ENCODE measurements at places on chromosomes 11 and 22.

DNA sequence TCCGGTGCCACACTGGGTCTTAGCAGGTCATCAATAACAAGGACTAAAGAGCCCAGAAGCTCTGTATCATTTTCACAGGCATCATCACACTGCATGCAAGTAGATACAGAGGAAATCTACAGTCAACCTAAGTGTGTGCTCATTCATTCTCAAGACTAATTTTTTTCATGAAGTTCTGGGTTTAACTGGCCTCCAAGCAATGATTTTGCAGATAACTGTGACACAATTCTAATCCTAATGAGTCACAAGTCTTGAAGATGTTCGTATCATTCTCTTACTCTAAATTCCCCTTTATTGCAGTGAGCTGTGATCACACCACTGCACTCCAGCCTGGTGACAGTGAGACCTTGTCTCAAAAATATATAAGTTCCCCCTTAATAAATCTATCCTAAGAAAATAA, 2.5 kb downstream of the OR52W1 start:
- peak overlapping the region; percentile 29 for H3K27ac ChIP-seq
- no peaks in the 10 kb centered on the region for H3K27me3 ChIP-seq
- H3K36me3 ChIP-seq: no peaks in the 10 kb centered on the region
- H3K4me1 ChIP-seq: peaks cover 13% of the 10 kb centered on the region
- no peak overlapping the region for H3K4me3 ChIP-seq
- DNase-seq: peak; percentile 72

- H3K27ac ChIP-seq: peak overlapping the region; percentile 96
- DNase-seq: no peak
- no peak overlapping the region for H3K4me3 ChIP-seq
- no peaks in the 10 kb centered on the region for H3K36me3 ChIP-seq
Measured at GRCh38 chr11:111921541-111922230, 3.0 kb downstream of the C11orf52 start.

DNA sequence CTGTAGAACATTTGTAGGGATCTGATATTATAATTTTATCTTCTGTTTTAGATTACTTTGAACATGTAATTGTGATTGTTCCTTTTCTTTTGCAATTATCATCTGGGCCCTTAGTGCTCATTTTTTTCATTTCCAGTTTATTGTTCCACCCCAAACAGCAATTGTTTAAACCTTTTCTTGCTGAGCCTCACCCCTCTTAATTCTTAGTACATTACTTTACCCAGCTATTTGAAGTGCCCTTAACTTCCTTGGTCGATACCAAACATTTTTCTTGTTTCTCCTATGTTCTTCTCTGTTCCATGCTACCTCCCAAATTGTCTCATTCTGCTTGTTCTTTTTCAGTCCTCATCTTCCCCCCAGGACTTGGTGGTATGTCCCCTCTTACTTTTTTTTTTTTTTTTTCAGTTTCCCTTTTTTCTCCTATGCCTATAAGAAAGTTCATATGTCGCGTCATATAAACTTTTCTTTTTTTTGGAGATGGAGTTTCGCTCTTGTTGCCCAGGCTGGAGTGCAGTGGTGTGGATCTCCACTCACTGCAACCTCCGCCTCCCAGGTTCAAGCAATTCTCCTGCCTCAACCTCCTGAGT, 3.5 kb downstream of the CUL5 start:
- no peaks in the 10 kb centered on the region for H3K27me3 ChIP-seq
- H3K4me3 ChIP-seq: no peak overlapping the region
- H3K36me3 ChIP-seq: peaks cover 5% of the 10 kb centered on the region
- DNase-seq: no peak
- H3K27ac ChIP-seq: no peak overlapping the region

DNA sequence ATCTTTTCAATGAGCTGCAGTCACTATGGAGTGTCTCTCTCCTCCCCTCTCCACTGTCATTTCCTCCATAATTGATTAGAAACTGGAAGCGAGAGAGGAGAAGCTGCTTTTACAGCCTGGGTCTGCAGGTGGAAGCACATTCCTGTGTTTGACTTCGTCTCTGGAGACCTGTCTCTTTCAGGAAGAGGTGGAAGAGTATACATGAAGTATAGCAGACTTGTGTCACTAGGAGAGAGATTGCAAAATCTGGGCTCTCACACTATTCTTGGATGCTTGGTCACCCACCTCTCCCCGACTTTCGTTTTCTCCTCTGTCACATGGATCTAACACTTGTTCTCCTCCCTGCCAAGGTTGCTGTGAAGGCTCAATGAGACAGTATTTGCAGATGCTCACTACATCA, 323.3 kb downstream of the NTM start:
- DNase-seq: peak; percentile 7
- H3K4me3 ChIP-seq: no peak overlapping the region
- H3K27ac ChIP-seq: no peak overlapping the region

All from GM23248 (cell line).